Activated naive CD4-positive, alpha-beta T cell treated with anti-CD3 and anti-CD28 coated beads, Interleukin-2, amount 50 U/mL, for 72 hours (primary cell): ENCODE measurements at places on chromosomes 16 and 17.

GRCh38 chr16:16120044-16120381 is 103.3 kb downstream of the ABCC6 start:
- no peak for DNase-seq

GRCh38 chr17:41986634-41987033 is 20.0 kb downstream of the CNP start:
- no peak for DNase-seq

GRCh38 chr16:27769561-27770255 is 219.8 kb downstream of the KATNIP start:
- DNase-seq, result no peak

DNA sequence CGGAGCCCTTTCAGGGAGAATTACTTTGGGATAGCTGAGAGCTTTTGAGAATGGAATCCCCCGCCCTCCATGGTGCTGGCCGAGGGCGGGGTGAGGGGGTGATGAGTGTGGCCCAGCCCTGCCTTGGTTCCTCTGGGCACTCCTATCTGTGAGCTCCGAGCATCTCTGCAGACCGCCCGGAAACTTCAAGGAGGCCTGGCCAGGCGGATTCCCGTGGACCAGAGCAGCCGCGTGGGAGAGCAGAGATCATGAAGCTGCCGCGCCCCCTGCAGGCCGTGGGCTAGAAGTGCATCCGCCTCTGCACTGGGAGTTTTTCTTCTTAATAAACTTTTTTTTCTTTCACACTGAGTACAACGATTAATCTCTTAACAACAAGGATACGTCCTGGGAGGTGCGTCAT is 392.9 kb upstream of the EEF2KMT start:
- no peak for DNase-seq

DNA sequence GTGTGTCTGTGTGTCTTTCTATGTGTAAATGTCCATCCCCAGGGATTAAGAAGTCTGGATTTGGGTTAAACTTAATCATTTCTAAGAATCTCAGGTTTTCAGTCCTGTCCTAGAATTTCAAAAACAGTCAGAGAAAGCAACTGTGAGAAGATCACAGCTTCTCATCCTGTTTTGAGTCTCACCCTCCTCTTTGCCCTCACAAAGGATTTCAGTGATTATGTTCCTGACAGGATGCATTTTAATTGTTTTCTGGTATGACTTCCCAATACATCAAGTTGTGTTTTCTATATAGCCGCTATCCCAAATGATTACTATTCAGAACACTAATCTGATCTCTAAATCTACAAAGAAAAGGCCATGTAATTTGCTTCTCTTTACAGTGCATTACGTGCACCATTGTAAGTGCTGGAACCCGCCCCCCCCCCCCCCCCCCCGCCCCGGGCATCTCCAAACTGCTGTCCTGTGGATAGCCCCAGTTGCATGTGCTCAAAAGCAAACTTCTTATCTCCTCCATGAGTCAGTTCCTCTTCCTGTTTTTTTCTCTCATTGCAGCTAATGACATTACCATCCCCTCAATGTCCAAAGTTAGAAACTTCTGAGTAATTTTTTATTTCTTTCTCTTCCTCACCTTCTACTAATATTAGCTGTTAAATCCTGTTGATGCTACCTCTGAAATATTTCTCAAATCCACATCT is 73.9 kb downstream of the CDH13 start:
- DNase-seq, result no peak

- DNase-seq, result no peak
These were observed 25.0 kb downstream of the ZNF469 start for GRCh38 chr16:88407807-88408206.

DNA sequence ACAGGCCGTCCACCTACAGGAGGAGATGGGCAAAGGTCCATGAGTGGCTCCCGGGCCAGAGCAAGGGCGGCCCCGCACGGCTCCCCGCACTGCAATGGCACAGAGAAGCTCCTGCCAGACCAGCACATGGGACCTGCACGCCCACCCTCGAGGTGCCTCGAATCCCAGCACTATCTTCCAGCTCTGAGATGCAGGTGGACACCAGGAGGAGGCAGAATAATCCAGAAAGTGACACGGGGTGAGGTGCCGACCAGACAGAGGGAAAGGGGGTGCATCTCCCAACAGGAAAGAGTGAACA is 26.5 kb upstream of the C16orf95 start:
- DNase-seq, result no peak

DNA sequence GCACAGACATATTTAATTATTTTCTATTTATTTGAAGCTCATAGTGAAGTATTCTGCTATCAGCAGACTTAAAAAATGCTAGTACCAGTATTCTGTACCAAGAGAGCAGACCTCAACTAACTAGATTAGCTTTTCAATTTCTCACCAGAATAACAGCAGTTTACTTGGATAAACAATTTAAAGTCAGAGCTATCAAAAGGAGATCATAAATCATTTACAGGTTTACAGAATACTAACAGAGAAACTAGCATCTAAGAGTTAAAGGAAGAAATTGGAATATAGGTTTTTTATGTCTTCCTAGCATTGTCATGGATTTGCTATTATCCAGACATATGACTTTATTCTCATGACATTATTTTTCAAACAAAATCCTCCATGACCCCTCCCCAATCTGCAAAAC is 3.4 kb downstream of the SPOP start:
- no peak for DNase-seq

DNA sequence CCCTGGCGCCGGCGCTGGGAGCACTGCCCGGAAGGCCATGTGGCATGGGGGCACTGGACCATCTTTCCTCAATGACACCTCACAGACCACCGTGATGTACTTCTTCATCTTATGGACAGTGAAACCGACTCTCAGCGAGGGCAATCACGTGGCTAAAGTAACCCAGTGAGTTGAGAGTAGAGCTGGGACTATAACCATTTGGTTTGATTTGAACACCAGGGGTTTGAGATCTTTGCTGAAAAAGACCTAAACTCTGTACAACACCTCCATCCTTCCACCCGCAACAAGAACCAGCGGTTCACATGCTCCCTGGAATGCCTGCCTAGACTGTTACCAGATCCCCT is 3.3 kb downstream of the ITGA2B start:
- DNase-seq, result no peak

GRCh38 chr17:31147507-31148202 is 52.9 kb downstream of the NF1 start:
- no peak for DNase-seq

DNA sequence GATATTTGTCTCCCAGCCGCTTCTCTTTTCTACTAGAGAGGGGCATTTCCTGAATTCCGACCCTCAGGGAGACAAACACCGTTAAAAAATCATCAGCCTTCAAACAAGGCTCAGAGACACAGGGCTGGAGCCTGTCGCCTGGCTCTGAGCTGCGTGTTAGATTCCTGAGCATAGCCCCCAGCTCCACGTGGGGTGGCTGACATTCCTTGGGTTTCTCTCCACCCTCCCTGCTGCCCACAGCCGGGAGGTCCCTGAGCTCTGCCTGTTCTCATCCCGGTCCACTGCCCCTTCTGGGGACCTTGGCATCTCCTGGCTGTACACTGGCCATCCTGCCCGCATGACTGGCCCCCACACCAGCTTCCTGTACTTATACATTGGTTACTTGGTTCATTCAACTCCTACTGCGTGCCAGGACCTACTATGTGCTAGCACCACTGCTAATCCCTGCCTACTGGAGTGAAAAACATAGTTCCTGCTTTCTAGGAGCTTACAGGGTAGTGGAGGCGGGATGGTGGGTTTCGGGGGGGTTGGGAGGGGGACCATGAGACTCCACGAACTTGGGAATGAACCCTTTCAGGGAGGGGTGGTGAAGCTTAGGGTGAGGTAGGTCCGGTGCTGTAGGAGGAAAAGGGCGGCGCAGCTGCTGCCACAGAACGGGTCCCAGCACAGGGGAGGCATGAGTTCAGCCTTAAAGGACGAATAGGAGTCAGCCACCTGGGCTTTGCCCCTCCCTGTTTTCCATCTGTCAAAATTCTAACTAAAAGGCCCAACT is 52.1 kb upstream of the TMEM132E start:
- DNase-seq, result no peak

DNA sequence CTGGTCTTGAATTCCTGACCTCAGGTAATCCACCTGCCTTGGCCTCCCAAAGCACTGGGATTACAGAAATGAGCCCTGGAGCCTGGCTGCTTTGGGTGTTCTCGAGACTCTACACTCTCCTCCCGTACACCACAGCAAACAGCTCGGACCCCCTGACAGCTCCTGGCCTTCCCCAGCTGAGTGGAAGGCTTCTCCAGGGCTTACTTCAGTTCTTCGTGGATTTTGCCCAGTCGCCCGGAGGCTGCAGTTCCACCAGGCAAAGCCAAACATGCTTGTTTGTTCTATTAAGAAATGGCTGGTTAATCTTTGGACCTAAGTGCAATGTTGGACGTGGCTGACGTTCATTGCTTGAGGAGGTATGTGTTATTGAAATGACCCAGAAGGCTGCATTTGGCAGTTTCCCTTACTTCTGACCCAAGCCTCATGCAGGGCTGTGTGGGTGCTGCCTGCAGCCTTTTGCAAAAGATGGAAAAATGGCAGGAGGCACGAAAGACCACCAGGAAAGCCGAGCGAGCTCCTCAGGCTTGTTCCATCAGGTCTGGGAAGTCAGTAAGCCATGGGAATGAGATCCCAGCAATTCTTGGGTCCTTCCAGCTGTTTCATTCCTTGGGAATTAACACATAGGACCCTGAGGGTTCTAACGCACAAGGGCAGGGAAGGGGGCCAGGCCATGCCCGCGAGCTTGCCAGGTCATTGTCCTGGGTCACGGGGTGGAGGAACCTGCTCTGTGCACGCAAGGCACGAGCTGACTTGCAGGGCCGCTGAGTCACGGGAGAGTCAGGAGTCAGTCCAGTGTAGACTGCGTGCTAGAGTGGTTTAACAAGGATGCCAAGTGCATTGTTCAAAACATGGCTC is 23.9 kb upstream of the KLHDC4 start:
- no peak for DNase-seq

- DNase-seq, result no peak
These were observed 7.7 kb downstream of the DOK4 start for GRCh38 chr16:57478396-57479204.

DNA sequence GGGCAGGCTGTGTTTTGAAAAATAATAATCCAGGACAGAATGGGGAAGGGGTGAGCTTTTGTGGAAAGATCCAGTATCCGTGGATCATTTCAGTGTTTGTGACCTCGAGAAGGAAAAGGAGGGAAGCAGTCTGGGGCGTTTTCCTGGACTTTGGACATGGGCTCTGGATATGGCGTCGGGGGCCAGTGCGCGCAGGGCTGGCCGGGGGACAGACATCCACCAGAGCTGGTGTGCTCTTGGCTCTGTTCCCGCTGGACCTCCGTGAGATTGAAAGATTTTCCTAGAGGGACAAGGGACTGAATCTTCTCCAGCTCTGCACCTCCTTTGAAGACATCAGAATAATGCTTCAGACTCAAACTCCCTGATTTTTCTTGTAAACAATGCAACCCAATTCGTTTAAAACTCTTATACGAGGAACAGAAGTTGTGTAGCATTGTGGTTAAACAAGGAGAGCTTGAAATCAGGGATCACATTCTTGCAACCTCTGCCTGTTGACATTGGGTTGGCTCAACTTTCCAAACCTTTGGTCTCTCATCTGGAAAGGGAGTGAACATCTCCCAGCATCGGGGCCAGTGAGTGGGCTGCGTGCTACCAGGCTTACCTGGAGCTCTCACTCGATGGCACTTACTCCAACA is 75.9 kb downstream of the C16orf95 start:
- DNase-seq, result no peak

DNA sequence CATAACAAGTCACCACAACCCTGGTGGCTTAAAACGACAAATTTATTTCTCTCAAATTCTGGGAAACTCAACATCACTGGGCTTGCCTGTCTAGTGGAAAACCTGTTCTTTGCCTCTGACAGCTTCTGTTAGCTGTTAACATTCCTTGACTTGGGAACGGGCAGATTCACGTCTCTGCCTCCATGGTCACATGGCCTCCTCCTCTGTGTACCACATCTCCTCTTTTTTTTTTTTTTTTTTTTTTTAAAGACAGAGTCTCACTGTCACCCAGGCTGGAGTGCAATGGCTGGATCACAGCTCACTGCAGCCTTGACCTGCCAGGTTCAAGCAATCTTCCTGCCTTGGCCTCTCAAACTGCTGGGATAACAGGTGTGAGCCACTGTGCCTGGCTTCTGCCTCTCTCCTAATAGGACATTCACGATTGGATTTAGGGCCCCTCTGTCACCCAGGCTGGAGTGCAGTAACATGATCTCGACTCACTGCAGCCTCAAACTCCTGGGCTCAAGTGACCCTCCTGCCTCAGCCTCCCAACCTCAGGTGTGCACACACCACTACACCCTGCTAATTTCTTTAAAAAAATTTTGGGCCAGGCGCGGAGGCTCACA is 11.7 kb upstream of the LLGL1 start:
- no peak for DNase-seq

GRCh38 chr16:61677776-61678175 is 358.5 kb downstream of the CDH8 start:
- DNase-seq, result no peak
